ENCODE measurements at places on chromosomes 4 and X.

GRCh38 chr4:98546910-98547594 is 111.4 kb downstream of the TSPAN5 start:
- no peak for DNase-seq

GRCh38 chrX:81003491-81004185 is 194.0 kb upstream of the BRWD3 start:
- DNase-seq: no peak

- no peak for DNase-seq
Measured at GRCh38 chrX:12137951-12138360, 317 bp upstream of the FRMPD4 start.

GRCh38 chr4:124918559-124919122 is 206.1 kb upstream of the ANKRD50 start:
- no peak for DNase-seq

GRCh38 chrX:118862091-118862490 is 38.5 kb downstream of the ZCCHC12 start:
- DNase-seq: no peak

- DNase-seq: no peak
Measured at GRCh38 chrX:3532581-3533085, 180.8 kb downstream of the PRKX start.

GRCh38 chr4:38612646-38613414 is 51.2 kb upstream of the KLF3 start:
- no peak for DNase-seq

GRCh38 chr4:76898385-76898692 is 395 bp upstream of the SOWAHB start:
- DNase-seq: no peak

DNA sequence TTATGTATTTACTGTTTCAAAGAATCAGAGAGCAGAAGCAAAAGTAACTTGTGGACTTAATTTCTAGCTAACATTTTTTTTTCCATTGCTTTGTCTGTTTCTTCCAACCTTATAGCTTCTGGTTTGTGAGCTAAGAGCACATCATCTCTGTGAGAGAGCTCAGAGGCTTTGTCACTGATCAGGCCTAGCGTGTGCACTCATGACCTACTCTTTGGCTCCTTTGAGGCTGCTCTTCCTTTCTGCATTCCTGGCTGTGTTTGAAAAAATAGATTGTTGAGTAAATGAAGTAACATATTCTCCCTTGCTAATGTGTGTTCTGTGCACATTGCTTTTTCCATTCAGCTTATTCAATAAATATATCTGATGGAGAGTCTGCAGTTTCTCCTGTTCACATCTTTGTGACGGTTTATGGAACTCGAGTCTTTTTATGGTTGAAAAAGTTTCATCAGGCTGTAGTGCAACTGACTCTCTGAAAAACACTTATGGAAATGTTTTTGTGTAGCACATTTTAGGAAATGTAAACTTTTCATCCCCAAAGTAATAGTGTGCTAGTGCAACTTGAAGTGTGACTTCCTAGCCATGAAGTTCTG is 133.0 kb downstream of the RAPGEF2 start:
- DNase-seq: no peak

GRCh38 chrX:42463706-42464490 is 314.1 kb downstream of the PPP1R2C start:
- no peak for DNase-seq

- no peak for DNase-seq
Measured at GRCh38 chrX:129230168-129230567, 293.1 kb downstream of the SMARCA1 start.

DNA sequence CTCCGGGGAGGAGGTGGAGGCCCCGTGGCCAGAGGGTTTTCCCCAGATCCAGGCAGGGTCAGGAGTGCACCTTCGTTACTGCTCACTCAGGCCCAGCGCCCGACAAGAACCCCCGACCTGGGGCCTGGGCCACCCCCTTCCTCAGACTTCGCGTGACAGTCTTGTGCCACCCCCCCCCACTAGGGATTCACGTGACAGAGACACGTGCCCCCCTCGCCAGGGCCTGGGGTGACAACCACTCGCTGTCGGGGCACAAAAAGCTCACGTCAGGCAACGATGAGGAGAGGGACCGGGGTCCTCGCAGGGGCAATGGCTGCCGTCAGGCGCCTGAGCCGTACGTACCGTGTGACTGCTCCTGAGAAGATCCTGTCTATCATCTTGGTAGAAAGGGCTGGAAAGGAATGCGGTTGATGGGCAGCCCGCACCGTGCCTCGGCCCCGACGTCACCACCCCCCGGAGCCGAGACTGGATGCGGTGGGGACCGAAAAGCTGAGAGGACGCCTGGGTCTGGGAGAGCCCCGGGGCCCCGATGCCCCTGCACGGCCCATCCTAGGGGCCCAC is 23.0 kb upstream of the GTPBP6 start:
- DNase-seq: no peak

DNA sequence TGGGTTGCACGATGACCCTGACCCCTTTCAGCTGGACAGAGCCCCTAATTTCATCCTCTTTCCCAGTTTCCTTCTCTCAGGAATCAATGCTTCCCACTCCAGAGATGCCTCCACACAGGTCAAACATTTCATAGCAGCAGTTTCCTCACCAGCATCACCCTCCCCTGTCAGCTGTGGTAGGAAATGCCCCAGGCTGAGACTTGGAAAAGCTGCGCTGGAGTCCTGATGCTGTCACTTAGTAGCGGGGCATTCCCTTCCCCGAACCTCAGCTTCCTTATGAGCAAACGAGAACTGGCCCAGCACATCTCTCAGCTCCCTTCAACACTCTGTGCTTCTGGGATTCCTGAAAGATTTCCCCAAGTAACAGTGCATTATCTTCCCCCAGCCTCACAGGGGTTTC is 2.7 kb downstream of the GJB1 start:
- DNase-seq: no peak

- no peak for DNase-seq
Measured at GRCh38 chrX:19496711-19497110, 18.6 kb downstream of the MAP3K15 start.

GRCh38 chrX:11663875-11664210 is 1.9 kb downstream of the ARHGAP6 start:
- no peak for DNase-seq

All from mucosa of gallbladder (tissue), 1 donor.